ENCODE measurements at places on chromosomes 2 and 18.

- no peak for DNase-seq
These were observed 1.9 kb downstream of the PIEZO2 start for GRCh38 chr18:11147371-11147951.

- DNase-seq: no peak
These were observed 184.5 kb upstream of the CWC22 start for GRCh38 chr2:180191432-180192124.

DNA sequence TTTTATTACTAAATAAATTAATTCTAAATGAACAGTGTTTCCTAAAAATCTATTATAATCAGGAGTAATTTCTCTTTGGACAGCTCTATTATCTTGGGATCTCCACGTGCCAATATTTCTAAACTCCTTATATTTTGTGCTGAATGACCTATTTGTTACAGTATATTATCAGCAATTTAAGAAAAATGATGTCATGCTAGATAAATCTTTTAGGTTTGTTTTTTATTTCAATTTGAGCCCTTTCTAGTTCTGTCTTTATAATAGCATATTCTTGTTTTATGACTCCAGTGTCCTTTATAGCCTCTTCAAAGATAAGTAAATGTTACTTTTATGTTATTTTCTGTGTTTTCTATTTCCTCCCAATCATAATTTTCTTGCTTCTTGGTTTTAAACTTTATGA, 269.2 kb downstream of the CCDC102B start:
- DNase-seq: no peak

DNA sequence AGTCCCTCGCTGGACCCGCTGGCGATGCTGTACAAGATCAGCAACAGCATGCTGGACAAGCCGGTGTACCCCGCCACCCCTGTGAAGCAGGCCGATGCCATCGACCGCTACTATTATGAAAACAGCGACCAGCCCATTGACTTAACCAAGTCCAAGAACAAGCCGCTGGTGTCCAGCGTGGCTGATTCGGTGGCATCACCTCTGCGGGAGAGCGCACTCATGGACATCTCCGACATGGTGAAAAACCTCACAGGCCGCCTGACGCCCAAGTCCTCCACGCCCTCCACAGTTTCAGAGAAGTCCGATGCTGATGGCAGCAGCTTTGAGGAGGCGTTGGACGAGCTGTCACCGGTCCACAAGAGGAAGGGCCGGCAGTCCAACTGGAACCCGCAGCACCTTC, 77.1 kb downstream of the TSHZ1 start:
- DNase-seq: no peak

DNA sequence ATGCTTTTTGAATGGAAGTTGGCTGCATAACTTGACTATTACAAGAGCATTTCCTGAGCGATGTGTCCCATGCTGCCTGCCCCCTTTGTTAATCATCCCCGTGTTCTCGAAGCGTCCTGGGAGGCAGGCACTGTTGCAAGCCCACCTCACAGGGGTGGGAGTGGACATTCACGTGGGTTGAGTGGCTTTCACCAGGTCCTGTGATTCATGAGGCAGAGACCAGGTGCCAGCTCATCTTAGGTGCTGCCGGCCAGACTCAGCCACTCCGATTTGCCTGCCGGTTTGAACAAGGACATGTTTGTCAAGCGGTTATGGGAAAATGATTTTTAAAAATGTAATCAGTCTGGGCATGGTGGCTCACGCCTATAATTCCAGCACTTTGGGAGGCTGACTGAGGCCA, 112.5 kb downstream of the ZNF532 start:
- no peak for DNase-seq

- DNase-seq: peak; percentile 39
These were observed 38.1 kb downstream of the TMEM131 start for GRCh38 chr2:97957432-97958183.

- peak; percentile 45 for DNase-seq
These were observed 55.8 kb downstream of the TSN start for GRCh38 chr2:121810959-121811853.
